Stimulated activated memory B cell treated with anti-CD40 and anti-IgM and Interleukin-4, amounts not matched to agents 10 μg/mL and 1 μg/mL and 100 μg/mL, for 72 hours (primary cell): ENCODE measurements at places on chromosomes 4 and X.

DNA sequence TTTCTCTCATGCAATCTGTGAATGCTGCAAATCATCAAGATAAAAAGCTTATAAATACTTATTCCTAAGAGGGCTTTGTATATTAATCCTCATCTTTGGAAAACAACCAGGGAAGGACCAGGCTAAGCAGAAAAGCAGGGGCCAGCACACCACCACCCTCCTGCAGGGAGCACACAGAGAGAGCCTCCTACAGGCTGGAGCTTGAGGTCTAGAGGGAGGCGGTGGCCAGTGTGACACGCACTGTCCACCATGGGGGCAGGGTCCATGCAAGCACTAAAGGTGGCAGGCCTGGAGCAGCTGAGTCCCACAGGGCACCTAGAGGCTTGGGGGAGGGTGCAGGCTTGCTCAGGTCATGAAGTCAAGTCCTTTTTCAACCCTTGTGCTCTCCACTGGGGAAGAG is 236.9 kb downstream of the TACR3 start:
- ATAC-seq, result peak; percentile 41

DNA sequence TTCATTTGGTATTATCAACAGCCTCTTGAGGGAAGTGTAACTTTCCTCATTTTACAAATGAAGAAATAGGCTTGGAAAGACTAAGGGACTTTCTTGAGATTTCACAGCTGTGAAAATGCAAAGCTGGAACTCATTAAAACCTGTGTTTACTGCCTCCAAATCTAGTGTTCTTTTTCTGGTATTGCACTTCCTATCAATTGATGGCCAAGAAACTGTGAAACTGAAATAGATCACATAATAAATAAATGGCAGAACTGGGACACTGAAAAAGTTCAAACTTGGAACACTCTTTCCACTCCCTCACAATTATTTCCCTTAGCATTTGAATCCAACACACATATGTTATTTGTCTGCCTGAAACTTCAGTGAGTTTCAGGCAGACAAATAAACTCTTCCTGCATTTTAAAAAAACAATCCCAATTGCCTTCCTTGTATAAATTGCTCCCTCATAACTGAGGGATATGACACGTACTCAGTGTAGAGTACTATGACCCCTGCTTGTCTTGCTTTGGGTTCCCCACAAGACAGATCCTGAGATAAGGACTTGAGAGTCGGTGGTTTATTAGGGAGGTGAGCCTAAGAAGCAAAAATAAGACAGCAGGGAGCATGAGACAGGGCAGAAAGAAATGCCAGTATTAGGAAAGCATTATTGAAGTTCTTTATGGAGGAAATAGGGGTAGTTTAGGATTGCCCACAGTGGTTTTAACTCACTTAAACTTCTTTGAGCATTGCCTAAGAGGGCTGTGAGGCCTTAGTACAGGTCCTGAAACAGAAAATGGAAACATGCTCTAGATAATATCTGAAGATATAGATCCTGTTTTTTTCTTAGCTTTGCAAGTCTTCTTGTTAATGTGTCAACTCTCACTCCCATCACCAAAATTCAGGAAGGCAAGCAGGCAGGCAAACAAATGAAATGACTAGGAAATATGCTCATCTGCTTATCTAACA is 33.9 kb downstream of the RTL3 start:
- no peak for ATAC-seq

DNA sequence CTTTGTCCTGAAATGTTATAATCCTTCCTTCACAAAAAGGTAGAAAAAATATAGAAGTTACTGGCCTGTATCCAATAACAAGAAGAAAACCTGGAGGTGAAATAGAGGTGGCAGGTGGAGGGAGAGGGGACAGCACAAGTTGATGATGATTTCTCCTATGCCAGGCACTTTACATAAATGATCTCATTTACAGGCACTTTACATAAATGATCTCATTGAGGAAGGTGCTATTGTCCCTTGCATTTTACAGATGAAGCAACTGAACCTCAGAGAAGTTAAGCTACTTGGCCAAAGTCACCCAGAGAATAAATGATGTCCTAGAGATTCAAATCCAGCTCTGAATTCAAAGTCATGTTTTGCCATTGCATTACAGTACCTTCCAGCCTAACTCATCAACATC is 7.1 kb upstream of the OPHN1 start:
- no peak for ATAC-seq

- no peak for ATAC-seq
These were observed 11.3 kb downstream of the CXorf58 start for GRCh38 chrX:23919148-23919547.

DNA sequence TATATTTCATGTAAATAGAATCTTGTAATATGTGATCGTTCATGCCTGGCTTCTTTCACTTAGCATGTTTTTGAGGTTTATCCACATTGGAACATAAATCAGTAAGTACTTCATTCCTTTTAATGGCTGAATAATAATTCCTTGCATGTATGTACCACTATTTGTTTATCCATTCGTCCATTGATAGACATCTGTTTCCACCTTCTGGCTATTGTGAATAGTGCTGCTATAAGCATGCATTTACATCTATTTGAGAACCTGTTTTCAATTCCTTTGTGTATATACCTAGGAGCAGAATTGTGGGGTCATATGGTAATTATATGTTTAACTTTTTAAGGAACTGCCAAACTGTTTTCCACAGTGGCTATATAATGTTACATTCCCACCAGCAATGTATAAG is 356.7 kb upstream of the DIPK2B start:
- ATAC-seq, result no peak

DNA sequence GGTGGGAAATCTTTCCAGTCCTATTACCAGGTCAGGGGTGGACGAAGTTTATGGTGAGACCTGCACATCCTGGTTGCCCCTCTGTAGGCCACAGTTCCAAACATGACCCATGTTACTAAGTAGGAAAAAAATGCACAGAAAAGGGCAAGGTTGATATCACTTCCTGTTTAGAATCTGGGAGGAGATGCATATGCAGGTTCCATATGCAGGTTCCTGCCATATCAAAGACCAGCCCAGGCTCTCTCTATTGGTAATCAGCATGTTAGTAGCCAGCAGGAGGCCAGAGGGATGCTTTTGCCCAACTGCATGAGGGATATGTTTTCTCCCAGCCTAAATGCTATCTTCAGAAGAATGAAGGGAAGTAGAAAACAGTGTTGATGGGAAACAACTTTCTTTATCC is 657.2 kb downstream of the ANKRD50 start:
- no peak for ATAC-seq

DNA sequence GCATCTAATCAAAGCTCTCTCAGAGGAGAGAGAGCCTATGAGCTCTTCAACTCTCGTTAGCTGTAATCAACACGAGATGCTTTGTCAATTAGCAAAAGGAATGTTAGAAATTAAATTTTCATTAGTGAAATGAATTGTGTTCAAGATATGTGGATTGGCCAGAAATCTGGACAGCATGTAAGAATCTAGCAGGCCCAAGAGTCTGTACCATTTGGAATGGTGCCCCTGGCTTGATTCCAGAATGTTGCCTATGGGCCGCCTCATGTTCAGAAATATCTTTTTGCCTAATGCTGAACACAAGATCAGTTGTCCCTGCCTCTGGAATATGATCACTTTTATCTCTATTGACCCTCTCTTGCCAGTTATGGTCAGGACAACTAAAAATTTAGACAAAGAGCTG is 88.2 kb downstream of the RBM46 start:
- no peak for ATAC-seq

DNA sequence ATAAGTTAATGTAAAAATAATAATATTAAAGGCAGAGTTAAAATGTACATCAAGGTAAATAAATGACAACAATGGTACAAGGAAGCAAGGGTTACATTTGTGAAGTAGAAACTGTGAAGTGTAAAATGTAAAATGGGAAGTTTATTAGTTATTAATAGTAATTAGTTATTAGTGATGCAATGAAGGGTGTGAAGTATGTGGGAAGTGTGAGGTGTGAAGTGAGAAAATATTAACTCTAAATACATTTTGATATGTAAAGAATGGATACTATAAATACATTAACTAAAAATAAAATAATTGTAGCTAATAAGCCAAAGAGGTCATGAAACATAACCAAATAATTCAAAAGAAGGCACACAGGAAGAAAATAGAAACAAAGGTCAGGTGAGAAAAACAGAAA is 316.4 kb downstream of the GBA3 start:
- ATAC-seq, result no peak

- peak; percentile 63 for ATAC-seq
These were observed 1.1 kb downstream of the PLXNA3 start for GRCh38 chrX:154458954-154459778.

- no peak for ATAC-seq
These were observed 15.6 kb downstream of the CXorf66 start for GRCh38 chrX:139949703-139950102.

- ATAC-seq, result no peak
These were observed 51.3 kb downstream of the SMAD1 start for GRCh38 chr4:145533001-145533400.

DNA sequence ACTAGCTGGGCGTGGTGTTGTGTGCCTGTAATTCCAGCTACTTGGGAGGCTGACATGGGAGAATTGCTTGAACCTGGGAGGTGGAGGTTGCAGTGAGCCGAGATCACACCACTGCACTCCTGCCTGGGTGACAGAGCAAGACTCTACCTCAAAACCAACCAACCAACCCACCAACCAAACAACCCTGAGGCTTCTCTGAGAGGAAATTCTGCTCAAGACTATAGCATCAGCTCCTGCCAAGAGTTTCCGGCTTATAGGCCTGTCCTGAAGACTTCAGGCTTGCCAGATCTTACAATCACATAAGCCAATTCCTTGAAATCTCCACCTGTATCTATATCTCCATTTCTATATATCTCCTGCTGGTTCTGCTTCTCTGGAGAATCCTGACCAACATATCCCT is 173.8 kb upstream of the TBC1D9 start:
- no peak for ATAC-seq
